ENCODE measurements at places on chromosomes 1 and 21.

DNA sequence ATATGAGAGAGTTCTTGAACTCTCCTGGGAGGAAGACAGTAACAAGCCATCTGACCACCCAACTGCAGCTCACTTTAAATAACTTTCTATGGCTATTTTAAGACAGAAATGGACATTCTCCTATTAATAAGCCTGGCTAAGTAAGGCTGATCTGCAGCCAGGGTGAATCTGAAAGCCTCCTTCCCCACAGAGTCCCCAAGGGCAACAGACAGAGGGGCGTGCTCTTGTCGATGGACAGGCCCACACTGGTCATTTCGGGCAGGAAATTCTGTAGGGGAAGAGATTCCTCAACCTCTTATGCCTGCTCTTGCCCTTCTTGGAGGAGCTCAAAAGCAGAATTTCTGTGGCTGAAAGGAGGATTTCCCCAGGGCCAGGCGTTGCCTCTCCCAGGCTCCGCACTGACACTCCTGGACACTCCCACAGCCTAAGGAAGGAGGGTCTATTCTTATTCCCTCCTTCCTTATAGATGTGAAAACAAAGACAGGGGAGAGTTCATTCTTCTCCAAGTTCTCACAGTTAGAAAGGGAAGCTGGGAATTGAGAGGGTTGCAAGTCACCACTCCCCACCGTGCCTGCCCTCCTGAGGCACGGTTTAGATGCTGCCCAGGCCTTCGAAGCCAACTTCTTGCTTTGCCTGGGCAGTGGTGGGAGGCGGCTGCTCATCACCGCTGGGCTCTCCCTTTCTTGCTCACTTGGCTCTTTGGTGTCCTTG, 17.9 kb upstream of the KANK4 start:
- DNase-seq = no peak

GRCh38 chr1:5141750-5142149, 487.3 kb downstream of the AJAP1 start:
- no peak for DNase-seq

- DNase-seq = no peak
These were observed 4.9 kb downstream of the IL12RB2 start for GRCh38 chr1:67312615-67313014.

GRCh38 chr1:228308628-228309325, 97.9 kb downstream of the TRIM11 start:
- peak; percentile 3 for DNase-seq

GRCh38 chr1:204319462-204319861, 40.3 kb downstream of the PLEKHA6 start:
- DNase-seq = no peak

GRCh38 chr1:229482511-229482910, 25.6 kb downstream of the NUP133 start:
- no peak for DNase-seq

DNA sequence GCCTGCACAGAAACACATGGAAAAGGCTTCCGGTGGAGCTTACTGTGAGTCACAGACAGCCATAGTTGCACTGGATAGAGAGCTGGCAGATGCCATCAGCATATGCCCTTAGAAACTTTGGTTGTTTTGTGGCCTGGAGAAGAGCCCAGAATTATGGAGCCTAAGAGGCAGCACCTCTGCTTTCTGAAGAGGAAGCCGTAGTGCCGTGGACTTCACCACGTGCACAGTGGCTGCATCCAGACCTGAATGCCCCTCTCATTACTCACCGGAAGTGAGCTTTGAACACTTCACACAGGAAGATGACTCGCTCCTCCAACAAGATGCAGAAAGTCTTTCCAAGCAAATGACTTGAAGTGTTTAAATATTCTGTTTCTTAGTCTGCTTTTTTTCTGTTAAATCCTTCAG, 28.4 kb downstream of the JUN start:
- DNase-seq = peak; percentile 57

- no peak for DNase-seq
These were observed 237.3 kb downstream of the S1PR1 start for GRCh38 chr1:101474039-101474665.

- no peak for DNase-seq
These were observed 182.4 kb downstream of the DISC1 start for GRCh38 chr1:231808990-231809389.

DNA sequence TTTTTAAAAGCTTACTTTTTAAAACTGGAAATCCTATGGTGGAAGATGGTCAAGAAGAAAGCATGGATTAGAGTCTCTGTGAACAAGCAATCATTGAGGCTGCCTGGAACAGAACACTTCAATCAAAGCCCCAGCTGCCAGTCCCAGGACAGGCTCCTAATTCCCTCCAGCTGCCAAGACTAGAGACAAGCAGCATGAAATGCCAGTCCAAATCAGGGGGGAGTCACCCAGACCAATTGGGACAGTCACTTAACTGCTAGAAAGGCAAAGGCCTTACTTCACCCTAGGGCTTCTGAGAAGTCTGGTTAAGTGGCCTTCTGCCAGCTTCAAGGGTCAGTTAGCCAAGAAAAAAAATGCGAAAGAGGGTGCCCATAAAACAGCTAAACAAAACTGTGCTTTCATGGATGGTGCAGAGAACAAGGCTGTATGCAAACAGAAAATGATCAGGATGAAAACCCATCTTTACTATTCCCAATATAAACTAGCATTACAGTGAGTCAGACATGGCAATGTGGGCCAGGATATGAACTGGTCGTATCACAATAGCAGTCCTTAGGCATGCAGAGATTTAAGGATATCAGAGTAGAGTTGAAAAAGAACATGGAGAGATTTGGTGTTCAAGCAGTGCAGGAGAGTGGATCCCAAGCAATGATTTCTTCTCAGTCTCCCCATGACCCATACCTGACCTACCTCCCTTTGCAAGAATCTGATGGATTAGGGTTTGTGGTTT, 31.0 kb upstream of the MAN1A2 start:
- no peak for DNase-seq

GRCh38 chr1:145707183-145707867, at the start of gene PDZK1:
TSS of gene PDZK1 (minus strand) at chr1:145707368. CDS start at chr1:145688021, 19,347 bp downstream.
- DNase-seq = no peak

DNA sequence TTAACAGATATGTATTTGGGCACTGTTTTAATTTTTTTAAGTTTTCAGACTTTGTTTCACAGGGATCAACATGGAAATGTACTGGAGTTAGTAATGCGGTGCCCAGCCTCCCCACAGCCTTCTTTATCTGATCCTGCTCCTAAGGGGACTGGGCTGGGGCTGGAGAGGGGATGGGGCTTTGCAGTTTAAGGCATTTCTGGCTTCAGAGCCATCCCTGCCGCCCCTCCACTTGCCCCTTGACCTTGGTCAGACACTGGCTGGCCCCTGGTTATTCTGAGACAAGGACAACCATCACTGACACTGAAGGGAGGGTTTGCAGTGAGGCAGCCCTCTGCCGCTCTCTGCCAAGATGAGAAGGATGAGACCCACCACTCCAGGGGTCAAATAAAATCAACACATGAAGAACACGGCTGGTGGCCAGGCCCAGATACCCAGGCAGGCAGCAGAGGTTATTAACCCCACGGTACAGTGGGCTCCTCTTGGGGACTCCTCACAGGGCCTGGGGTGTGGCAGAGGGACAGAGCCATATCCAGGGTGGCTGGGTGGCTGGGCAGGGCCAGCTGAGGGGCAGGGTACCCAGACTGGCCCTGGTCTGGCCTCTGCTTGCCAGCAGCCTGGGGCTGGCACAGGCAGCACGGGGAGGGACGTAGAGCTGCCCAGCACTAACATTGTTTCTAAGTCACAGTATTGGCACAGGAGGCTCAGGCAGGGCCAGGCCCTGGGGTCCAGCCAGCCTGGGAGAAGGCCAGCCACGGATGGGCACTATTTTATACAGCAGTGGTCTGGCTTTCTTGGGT, 7.2 kb upstream of the UBE2U start:
- DNase-seq = no peak

DNA sequence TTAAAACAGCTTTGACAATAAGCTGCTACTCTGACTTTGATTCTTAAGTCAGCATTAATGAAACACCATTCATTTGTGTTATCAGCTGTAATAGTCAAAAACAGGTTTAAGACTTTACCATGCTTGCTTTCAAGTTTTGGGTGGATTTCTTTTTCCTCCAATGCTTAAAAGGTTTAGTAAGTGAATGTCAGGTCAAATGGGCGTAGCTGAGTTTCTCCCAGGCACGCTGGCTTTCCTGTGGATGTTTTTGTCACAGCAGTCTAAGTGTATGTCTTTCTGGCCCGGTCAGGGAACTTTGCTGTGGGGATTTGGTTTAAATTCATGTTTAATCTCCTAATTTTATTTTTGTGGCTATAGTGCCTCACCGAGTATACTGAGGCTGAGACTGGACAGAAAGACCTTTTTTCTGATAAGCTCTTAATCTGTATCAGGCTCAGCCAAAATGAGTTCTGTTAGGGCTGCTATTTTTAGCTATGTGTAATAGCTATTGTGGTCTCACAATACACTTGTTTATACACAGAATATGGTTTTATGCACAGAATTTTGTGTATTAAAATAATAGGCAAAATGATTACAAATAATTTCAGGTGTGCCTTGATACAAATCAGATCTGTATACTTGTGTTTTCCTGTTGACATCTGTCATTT, 292.8 kb downstream of the DISC1 start:
- DNase-seq = no peak

GRCh38 chr1:212432661-212433576, at the start of gene NENF:
TSS of gene NENF (plus strand) at chr1:212432920. CDS start at chr1:212432944, 24 bp downstream.
- DNase-seq = peak; percentile 85

DNA sequence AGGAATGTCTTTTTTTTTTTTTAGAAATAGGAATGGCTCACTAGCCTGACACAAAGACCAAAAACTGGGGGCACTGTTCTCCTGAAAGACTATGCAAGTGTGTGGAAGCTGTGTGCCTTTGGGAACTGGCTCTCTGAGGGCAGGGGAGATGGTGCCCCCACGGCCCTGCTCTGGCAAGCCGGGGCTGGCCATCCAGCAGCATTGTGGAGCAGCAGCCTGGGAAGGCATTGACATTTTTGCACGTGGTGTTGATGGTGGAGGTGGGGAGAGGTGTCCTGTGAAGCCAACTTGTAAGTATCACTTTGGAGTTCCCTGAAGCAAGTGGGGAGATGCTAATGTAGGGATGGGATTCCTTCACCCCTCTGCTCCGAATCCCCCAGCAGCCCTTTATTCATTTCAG, 460.1 kb downstream of the RPS6KC1 start:
- no peak for DNase-seq

DNA sequence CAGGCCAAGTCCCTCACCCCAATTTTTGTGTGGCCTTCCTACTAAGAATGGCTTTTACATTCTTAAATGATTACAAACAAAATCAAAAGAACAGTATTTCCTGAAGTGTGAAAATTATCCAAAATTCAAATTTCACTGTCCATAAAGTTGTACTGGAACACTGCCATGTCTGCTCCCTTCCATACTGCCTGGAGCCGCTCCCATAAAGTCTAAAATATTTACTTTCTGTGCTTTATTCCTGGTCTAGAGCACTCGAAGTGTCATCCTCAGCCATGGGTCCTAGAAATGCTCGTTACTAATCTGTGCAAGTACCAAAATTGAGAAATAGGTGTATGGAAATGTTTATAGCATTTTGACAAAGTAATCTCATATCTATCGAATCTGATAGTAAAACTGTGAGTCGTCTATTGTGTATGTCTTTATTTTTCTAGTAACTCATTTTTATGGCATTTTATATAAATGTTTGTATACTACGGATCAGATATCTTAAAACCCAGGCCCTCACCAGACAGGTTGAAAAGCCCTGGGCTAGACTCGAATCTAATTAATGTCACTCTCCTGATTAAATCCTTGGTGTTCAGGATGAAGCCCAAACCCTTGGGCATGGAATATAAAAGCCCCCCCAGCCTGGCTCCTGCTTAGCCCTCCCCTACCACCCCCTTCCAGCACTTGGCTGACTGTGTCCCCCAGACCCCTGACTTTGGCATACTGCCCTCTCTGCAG, 4.9 kb downstream of the LBR start:
- DNase-seq = no peak

GRCh38 chr1:183023601-183024316, 539 bp downstream of the LAMC1 start:
- DNase-seq = peak; percentile 83

DNA sequence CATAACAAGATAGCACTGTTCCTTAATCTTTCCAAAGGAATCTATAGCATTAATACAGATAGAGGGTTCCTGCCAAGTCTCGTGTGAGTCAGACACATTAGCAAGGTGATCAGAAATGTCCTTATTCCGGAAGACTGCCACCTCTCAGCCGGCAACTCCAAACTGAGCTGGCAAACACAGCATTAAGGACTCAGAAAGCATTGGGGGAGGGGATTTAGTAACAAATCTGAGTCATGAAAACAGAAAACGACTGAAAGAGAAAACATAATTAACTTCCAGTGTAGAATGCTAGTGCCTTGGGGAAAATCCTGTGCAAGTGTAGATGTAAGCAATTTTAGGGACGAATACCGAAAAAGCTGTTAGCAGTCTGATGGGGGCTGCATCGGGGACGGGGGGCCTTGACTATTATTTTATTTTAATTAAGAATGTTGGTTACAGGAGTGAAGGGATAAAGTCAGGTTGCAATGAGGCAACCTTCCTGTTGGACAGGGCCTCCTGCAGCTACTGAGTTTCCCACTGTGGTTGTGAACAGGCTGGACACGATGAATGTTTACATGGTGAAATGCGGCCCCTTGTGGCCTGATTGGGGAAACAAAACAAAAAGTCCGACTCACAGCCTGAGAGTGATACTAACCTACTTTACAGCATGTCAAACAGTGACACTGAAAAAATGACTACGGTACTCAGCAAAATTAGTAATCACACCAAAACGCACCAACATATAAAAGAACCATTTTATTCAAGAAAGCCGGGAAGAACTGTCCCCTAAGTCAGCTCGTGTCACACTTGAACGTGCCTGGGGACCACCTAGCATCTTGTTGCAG, 20.7 kb downstream of the MIS18A start:
- peak; percentile 93 for DNase-seq

- DNase-seq = no peak
These were observed 68.3 kb downstream of the PLA2G4A start for GRCh38 chr1:186897008-186897407.

DNA sequence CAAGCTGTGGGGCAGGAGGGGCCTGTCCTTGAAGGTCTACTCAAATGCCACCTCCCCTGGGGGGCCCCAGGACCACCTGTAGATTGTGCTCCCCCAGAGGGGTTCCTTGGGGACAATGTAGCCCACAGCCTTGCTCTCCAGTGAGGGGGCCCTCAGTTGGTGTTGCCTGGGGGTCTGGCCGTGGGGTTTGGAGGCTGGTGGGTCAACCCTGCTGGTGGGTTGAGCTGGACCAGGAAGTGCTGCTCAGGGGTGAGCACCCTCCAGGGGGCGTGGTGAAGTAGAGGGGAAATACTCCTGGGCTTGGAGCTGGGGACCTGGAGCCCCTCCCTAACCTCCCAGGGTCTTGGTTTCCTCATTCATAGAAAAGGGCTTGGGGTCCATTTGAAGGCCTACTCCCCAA, 143.6 kb upstream of the WNT4 start:
- DNase-seq = no peak

DNA sequence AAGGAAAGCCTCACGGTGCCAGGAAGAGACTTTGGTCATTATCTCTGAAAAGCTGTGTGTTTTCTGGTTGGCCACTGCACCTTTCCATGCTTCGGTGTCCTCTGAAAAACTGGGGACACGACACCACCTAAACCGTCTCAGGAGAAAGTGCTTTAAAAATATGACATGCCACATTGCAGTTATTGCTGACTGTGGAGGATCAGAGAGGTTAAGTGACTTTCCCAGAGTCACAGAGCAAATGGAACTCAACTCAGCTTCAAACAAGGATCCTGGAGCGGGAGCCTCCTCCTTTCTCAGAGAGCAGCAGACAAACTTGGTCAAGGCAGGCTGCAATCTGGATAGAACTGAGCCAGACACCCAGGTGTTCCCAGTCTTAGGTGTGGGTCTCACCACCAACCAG, 13.8 kb downstream of the MYOM3 start:
- no peak for DNase-seq
